ELF-1 (cell line): ENCODE measurements at places on chromosomes 6 and 20.
A peak's percentile ranks its signal among the peaks of the same experiment; 100 is the strongest.

DNA sequence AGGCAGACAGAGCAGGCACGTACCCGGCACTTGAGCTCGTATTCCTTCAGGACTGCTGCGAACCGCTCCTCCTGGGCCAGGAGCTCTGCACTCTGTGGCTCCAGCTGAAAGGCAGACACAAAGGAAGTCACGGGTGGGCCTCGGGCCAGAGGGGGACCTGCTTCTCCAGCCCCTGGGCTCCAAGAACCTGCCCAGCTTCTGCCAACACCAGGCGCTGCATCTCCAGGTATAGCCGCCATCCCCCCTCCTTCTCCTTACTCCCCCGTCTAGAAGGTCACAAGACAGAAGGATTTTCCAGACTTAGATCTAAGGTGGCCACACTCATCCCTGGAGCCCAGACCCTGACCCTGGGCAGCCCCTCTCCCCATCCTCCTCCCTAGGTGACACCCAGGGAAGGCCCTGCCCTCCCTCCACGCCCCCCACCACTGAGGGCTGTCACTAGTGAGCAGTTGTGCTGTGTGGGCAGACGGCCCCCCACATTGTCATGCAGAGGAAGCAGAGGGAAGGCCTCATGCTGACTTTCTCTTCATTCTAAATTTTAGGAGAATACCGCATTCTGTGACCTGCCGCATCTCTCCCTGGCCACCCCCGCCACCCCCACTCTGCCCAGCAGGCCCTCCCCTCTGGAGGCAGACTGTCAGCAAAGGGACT lies 81.9 kb downstream of the GINS1 start:
- DNase-seq, result peak; percentile 23

GRCh38 chr6:168149015-168149414 lies 70.0 kb upstream of the FRMD1 start:
- no peak for DNase-seq

GRCh38 chr20:57943950-57944349 lies 234.1 kb upstream of the PMEPA1 start:
- DNase-seq, result no peak

DNA sequence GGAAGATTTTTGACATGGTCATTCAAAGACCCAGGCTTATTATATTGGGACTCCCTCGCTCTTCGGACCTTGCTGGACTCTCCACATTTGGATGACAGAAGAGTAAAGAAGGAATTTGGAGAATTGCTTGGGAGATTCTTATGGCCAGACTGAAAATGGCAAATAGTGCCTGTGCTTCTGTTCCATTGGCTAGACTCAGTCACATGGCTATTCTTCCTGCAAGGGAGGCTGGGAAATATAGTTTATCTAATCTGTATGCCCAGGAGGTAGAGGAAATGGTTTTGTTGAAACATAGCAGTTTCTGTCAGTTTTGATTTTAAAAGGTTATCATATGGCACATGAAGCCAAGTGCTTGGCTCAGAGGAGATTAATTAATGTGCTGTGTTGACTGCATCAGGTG lies 286.6 kb upstream of the JAG1 start:
- DNase-seq, result no peak

- DNase-seq, result peak; percentile 52
Observed at GRCh38 chr6:43009124-43009523, 4.6 kb downstream of the MEA1 start.

GRCh38 chr6:124721331-124721730 lies 240.9 kb upstream of the RNF217 start:
- no peak for DNase-seq

GRCh38 chr6:50097966-50098640 lies 48.4 kb upstream of the DEFB112 start:
- no peak for DNase-seq

DNA sequence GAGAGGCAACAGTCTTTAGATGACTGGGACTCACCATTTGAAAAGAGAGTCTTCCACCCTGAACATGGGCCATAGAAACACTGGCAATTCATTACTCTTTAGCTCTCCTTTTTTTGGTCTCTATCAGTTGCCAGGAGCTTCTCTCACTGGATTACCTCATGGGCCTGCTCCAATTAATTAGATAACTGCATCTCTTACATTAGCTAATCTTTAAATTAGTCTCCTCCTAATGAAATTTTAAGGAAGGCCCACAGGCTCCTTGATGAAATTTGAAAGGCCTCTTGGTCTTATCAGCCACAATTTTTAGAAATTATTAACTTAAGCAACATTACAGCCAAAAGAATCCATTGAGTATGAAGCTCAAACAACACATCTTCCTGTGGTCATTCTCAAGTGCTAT lies 184.4 kb downstream of the UNC5CL start:
- DNase-seq, result no peak

DNA sequence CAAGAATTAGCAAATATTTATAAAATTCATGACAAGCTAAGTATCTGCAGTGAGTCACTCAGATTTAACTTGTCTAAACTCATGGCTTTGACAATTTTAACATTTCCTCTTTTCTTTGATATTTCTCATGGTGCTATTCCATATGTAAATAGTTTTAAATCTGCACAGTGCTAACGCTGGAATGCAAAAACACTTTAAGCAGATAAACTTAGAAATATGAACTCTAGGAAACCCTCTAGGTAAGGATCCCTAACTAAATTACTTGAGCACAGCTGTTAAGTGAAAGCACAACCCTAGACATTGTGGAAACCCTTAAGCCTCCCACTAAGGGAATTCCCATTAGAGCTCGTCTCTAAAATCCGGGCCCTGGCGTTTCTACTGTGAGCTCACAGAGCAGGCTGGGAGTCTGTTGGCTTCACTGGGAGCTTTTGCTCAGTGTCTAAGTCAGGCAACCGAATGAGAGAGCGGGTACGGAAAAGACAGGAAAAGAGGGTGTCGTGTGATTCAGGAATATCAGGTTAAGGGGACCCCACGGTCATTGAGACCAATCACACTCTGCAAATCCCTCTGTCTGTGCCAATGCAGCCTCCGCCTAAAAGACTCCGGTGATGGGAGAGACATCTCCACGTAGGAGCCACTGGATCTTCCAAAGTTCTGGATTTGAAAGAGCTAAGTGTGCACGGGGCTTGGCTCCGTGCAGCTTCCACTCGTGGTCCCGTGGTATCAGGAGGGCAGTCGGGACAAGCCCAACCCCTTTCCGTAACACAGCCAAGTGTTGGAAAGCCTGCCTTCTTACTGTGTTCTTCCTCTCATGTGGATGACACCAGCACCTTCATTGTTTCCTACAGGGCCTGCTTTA lies 112.3 kb upstream of the RPS6KA2 start:
- DNase-seq, result no peak

GRCh38 chr6:30322527-30323501 lies 3.9 kb upstream of the TRIM39 start:
- DNase-seq, result peak; percentile 32

DNA sequence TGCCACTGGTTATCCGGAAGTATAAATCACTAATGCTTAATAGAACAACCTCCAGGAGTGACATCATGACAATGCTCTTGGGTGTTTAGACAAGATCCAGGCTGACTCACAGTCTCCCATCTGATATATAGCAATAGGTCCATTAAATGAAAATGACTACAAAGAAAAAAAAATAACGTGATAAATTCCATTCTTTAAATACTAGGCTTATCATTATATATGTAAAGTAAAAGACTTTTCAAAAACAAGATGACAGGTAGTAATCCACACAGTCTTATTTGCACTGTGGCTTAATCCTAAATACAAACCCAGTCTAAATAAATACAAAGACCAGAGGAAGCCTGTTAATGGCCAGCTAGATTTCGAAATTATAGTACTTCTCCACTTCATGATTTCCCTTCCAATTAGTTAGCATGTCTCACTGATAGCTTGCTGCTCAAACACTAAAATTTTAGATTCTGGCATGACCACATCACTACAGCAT lies 149.1 kb upstream of the BEND3 start:
- no peak for DNase-seq

DNA sequence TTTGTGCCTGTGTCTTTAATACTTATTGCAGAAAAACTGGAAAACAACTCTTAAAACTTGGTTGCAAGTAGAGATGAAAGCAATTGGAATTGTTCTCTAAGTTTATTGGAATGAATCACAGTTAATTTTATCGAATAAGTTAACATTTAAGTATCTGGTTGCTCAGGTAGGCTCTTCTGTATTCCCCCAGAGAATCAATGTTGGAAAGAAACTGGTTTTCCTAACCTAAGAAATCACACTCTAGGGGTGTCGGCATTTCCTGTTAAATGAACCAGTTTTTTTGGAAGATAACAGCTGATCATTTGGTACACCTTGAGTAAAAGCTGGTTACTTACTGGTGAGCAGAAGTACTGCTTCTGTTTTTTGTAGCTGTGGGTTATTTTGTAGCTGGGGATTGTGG lies 5.2 kb downstream of the TFAP2C start:
- DNase-seq, result no peak

DNA sequence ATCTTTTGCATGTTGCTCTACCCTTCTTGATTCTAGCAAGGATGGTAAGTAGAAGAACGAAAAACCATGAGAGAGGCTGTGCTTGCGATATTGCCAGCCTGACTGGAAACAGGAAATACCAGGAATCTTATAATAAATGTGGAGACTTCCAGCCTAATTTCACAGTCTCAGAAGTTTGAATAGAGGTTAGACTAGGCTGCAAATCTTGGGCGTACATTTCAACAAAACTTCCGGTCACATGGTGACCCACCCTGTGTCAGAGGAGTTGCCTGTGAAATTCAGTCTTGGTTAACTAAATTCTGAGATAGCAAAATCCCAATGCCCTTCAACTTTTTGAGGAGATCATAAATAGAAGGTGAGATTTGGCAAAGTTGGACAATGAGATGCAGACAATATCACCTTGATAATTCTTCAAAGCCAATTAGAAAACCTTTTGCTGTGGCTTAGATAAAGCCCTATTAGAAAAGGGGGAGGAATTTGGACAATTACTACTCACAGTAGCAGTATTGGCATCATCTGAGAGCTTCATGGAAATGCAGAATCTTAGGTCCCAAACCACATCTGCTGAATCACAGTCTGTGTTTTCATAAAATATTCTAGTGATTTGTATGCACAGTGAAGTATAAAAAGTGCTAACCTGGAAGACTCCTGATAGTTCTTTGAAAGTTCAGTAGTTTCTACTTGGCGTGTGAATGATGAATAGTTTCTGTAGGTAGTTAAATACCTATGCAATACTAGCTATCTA lies 262.0 kb upstream of the JAG1 start:
- DNase-seq, result no peak

GRCh38 chr6:12785301-12785700 lies 68.7 kb downstream of the PHACTR1 start:
- DNase-seq, result no peak

DNA sequence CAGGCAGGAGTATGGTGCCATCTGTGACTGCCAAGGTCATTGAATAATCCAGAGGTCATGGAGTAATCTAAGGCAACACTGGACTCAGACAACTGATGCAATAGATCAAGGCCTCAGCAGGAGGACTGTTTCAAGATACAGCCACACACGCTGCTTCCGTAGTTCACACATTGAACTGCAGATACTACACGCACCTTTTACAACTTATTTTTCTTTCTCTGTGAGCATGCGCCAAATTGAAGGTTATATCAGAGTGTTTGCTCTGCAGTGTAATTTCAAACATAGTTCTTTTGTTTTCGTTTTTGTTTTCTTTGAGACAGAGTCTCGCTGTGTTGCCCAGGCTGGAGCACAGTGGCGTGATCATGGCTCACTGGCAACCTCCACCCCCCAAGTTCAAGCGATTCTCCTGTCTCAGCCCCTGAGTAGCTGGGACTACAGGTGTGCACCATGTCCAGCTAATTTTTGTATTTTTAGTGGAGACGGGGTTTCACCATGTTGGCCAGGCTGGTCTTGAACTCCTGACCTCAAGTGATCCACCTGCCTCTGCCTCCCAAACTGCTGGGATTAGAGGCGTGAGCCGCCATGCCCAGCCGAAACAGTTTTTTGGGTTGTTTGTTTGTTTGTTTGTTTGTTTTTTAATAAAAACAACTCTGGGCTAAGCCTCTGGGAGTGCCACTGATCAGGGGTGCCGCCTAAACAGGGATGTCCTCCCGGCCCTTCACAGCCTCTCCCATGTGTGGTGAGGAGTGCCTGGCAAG lies 96.6 kb upstream of the NAA20 start:
- DNase-seq, result no peak

DNA sequence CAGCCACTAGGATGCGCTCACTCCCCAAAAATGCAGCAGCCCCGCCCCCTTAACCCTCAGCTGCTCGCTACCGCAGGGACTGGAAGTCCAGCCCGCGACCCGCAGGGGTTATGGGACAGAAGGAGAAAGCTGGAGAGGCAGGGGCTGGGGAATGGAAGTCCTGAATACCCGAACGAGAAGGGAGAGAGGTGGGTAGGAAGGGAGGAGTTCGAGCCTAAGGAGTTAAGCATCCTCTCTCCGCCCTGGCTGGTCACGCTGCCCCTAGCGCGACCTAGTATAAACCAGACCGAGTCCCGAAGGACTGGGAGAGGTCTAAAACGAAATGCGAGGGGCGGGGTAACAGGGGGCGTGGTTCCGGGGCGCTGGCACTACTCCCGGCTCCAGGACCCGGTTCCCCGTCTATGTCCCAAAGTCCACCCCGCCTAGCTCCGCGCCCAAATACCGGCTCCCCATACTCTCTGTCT lies 448 bp upstream of the DDAH2 start:
- peak; percentile 95 for DNase-seq

DNA sequence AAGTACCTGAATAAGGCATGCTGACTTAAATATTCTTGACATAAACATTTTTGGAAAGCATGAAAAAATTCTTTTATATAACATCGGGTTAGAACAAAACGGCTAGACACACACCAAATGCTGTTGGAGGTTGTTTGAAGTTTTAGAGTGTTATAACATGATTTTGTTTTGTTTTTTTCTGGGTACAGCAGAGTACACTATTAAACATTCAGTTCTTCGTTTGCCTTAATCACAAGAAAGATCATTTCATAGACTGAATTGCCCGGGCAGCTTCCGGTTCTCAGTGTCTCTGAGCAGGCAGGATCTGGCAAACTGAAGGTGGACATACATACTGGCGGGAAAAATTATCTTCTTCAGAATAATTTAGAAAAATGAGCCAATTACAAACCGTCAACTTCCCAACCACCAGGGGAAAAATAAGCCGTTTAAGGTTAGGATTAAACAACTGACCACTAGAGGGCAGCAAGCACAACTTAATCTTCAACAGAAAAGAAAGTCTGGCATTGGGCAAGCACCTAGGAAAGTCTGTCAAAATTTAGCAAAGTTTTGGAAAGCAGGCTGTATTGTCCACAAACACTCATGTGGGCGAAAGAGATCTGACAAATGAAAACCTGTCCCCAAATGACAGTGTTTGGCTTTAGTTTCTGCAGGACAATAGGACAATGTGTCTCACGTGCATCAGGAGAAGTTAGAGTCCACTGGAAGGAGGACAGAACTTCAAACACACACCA lies 15.0 kb downstream of the ZNF217 start:
- peak; percentile 81 for DNase-seq

GRCh38 chr6:81003156-81003555 lies 749.3 kb downstream of the TENT5A start:
- DNase-seq, result no peak

- no peak for DNase-seq
Observed at GRCh38 chr6:167898673-167899311, 72.1 kb downstream of the AFDN start.
